ENCODE measurements at places on chromosomes 5 and 9. TPM values are rescaled to one million over a fixed set of nuclear protein-coding genes. Genes with fewer than 3 reads are reported as not detected.

PNPLA7 gene
- total RNA-seq = 7.9 TPM

SLC6A19 gene
- total RNA-seq = 2.6 TPM

SPAG8 gene
- 3.2 TPM for total RNA-seq

PCDH1 gene
- 5.5 TPM for total RNA-seq

STX17 gene
- total RNA-seq = 42.4 TPM

TIGD6 gene
- 3.8 TPM for total RNA-seq

AFF4 gene
- 91.8 TPM for total RNA-seq

NPR3 gene
- 0.89 TPM for total RNA-seq

PCDHGA12 gene
- 3.2 TPM for total RNA-seq

GRCh38 chr5:147396070-147396823, 113.6 kb downstream of the DPYSL3 start:
- no peak for DNase-seq

- no peak for DNase-seq
These were observed 84.1 kb downstream of the SLIT3 start for GRCh38 chr5:169216866-169217265.

GRCh38 chr9:136145580-136145979, 26.9 kb upstream of the TMEM250 start:
- no peak for DNase-seq

GRCh38 chr9:88775037-88775471, 216.2 kb upstream of the S1PR3 start:
- no peak for DNase-seq

DNA sequence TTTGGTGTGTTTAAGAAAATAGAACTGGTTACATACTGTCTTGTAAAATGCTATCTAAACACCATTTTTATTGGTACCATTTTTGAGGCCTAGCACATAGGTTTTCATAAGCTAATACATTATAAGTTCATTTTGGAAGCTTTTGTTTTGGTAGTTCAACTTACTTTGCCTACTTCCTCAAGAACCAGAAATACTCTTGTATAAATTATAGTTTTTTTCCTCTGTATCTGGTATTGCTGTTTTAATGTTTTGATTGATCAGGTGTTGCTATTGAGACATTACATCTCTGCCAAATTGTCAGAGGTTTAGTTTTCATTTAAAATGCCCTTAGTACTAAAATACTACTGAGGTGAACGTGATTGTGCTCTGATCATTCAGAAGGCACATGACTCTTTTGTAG, 90.6 kb upstream of the GRHPR start:
- DNase-seq = no peak

- peak; percentile 50 for DNase-seq
These were observed 1.3 kb downstream of the MOB3B start for GRCh38 chr9:27528076-27528885.

DNA sequence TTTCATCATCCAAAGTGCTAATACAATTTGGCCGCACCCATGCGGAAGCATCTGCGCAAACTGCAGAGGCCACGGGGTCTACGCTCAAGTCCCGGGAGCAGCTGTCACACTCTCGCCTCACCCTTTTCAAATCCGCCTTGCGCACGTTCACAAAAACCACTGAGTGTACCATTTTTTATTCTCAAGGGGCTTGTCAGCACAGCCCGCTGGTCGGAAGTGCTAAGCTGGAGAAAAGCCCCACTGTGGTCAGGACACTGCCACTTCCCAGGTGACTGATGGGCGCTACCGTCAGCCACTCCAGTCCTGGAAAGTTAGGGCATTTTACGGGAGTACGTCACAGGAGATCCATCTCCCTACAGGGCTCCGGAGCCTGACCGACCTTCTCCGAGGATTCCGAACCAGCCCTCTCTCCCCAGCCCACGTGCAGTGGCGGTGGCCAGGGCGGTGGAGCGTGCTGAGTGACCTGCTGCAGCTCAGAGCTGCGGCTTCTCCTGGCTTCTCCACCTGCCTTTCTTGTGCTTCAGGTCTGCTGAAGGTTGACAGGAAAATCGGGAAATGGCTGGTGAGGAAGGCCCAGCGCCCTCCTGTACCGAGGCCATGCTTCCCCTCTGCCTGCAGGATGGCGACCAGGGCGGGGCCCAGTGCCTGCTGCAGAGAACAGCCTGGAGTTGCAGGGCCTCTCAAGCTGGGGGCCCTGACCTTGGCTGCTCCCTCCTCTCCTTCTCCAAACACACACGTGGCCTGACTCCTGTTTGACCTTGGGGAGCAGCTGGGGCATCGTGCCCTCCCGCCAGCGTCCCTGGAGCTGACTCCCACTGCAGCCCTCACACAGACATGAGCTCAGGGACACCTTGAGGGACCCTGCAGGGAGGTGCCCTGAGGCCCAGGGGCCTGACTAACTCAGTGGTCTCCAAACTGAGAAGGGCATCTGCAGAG, 14.3 kb downstream of the RASGEF1C start:
- DNase-seq = no peak

- DNase-seq = no peak
These were observed 280.3 kb downstream of the NPR3 start for GRCh38 chr5:32991421-32991815.

- no peak for DNase-seq
These were observed 47.7 kb upstream of the ANGPTL2 start for GRCh38 chr9:127170103-127170502.

DNA sequence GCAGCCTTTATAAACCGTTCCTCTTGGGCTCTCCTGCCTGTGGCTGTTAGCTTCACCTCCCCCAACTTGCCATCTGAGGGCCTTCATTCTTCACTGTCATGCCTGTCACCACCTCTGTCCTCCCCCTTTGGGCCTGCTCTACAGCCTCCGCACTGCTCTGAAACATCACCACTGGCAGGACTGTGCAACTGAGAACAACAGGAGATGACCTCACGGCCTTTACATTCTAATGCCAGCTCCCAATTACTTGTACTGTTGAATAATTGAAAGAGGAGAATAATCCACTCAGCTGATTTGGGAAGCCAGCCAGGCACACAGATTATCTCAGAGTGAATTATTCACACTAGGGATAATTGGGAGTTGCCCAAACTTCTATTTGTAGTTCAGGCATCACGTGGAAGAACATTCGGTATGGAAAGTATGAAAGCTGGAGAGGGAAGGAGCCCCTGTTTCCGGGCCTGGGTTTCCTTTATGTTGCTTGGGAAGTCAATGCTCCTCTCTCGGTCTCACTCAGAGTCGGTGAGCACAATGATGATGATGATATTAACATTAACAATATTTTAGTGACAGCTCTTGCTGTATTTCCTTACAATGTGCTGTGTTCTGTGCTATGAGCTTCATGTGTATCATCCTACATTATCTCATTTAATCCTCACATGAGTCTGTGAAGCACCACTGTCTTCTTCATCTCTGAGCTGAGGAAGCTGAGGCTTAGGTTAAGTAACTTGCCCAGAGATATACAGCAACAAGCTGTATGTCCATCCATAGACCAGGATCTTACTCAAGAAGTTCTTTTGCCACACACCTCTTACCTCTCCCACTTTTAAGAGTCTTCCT, 99.3 kb upstream of the LRRTM2 start:
- DNase-seq = no peak

- peak; percentile 78 for DNase-seq
These were observed 321.6 kb downstream of the CEMIP2 start for GRCh38 chr9:71446473-71447411.

DNA sequence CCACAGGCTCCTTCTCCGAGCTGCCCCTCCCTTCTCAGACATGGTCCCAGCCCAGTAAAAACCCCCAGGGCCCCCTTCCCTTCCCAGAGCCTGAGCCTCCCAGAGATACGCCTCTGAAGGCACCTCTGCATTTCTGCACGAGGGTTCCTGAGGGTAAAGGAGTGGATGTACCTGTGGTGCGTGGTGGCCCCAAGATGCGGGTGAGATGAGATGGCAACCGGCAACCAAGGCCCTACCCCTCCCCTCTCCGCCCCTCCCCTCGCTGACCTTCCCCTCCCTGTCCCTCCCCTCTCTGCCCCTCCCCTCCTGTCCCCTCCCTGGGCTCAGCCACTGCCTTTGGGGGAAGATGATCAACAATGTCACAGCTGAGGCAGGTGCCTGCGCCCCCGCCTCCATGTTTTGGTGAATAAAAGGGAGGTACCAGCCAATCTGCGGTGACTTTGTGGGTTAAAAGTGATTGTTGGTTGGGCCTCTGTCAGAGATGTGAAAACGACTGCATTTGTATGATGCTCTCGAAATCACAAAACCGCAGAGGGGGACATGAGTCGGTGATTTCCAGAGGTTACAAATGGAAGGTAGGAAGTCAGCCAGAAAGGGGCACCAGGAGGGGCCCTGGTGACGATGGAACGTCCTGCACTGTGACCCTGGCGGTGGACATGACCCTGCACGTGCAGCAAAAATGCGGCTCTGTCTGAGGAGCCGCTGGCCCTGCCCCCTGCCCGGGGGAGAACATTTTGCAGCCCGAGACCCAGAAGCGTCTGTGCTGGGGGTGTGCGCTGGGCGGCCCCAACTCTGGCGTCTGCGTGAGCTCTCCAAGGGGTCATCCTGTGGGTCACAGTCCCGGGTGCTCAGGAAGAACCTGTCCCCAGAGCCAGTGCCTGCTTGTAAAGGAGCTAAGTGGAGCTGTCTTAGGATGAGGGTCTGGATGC, 3.7 kb downstream of the LCN9 start:
- DNase-seq = no peak

GRCh38 chr5:83050723-83051340, 26.4 kb downstream of the TMEM167A start:
- no peak for DNase-seq

GRCh38 chr5:52895075-52895474, 94.1 kb upstream of the ITGA2 start:
- no peak for DNase-seq

DNA sequence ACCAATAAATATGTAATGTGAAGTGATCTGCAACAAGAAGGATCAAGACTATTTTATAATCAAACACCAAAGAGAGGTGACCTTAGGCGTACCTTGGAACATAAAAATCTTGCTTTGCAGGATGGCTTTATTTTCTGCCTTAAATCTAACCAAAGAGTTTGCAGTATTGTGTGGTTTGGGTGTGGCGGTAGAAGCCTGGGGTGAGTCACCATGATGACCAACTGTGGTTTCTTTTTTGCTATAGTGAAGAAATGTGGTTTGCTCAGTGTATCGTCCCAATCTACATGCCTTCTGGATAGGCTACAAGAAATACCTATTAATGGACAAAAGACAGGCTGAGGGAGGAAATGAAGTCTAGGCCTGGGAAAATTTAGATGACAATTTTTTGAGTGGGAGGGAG, 5.1 kb upstream of the CAST start:
- DNase-seq = no peak

- no peak for DNase-seq
These were observed 94.2 kb upstream of the ZNF618 start for GRCh38 chr9:113781896-113782295.

GRCh38 chr5:140986117-140986521, 19.8 kb downstream of the PCDHAC2 start:
- no peak for DNase-seq

- no peak for DNase-seq
These were observed 86.9 kb downstream of the CYFIP2 start for GRCh38 chr5:157352756-157353340.

GRCh38 chr5:177982072-177982727, 13.8 kb downstream of the PROP1 start:
- no peak for DNase-seq

DNA sequence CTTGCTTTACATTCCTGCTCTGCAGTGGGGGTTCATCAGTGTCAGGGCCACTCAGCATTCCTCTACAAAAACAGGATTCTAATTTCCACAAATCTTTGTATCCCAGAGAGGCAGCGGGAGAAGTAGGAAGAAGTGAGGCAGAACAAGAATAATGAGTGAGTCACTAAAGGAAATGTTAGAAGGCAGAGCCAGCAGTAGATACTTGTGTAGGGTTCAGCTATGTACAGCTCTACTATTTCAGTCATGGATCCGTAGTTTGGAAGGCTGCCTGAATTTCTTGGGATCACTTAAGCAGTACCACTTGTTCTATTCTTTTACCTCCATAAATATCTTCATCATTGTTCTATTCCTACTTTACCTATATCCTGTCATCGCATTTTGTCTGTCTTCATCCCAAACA, 246.3 kb upstream of the TLE4 start:
- no peak for DNase-seq

GRCh38 chr9:27800692-27801370, 227.6 kb upstream of the C9orf72 start:
- DNase-seq = no peak

DNA sequence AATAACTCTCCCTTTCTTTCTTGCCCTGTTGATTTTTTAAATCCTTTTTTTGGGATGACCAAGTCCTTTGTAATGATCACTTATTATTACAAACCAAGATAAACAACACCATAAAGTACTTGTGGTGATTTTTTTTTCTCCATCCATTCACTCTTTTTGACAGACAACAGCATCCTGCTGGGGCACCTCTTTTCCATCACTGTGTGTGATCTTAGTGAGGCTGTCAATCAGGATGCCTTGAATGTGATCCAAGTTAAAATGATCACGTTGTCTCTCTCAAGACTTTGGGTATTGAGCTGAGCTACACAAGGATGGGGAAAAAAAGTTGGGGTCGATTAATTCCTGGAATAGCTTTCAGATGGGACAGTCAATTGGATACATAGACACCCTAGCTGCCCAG, 73.6 kb upstream of the PPP2R2B start:
- no peak for DNase-seq

DNA sequence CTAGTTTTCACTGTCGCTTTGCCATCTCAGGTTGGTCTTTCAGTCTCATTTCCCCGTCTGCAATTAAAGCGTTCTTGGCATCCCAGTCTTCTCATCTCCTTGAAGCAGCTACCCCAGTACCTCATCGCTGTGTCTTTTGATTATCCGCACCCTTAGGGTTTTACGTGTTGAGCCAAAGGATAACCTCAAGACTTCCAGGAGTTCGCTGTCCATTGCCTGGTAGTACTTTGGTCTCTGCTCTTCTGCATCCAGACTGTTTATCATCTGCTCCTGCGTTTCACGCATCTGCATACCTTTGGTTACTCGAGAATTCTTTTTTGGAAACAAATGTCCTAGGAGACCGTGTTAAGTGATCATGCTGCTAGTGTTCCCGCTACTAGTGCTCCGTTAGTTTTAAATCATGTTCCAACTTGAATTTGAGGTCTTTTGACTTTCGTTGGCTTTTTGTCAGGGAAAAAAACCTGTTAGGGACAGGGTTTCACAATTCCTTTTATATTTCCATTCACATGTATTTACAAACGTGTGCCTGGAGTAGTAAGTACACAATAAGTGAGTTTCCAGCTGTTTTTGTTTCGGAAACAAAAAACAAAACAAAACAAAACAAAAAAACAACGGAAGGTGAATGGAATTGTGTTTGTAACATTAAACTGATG, 888 bp downstream of the RABGAP1 start:
- no peak for DNase-seq

DNA sequence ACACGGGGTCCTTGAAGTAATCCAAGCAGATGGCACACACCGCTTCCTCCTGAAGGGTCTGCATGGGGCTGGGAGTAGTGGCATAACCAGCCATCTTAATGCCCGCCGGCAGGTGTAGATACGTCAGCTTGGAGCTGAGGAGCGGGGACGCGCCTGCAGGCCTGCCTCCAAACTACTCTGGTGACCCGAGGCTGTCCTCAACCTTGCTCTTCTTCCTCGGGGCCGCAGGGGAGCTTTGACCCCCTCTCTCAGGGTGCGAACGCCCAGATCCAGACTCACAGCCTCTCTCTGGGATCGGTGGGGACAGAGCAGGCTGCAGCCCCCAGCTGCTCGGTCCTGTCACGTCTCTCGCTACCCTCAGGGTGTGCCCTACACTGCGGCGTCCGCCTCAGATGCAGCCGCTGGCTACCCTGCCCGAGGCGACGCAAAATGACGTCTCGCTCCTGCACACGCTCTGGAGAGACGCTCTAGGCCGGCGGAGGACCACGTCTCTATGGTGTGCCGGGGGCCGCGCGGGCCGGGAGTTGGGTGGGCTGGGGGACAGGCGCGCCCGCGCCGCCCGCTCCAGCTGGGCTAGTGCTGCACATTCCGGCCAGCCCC, at the start of gene TRIM52:
TRIM52 (minus strand) TSS at position 424 of the 600 bp plus-strand sequence; CDS start at position 94, 330 bp downstream.
- DNase-seq = peak; percentile 89
